Posterior cingulate gyrus (tissue), 11 donors: ENCODE measurements at places on chromosomes 16 and 17.

DNA sequence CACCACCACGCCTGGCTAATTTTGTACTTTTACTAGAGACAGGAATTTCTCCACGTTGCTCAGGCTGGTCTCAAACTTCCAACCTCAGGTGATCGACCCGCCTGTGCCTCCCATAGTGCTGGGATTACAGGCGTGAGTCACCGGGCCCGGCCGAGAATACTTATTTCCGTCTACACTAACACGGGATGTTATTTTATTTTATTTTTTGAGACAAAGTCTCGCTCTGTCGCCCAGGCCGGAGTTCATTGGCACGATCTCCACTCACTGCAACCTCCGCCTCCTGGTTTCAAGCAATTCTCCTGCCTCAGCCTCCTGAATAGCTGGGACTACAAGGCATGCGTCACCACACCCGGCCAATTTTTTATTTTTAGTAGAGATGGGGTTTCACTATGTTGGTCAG is 9.5 kb upstream of the PDXDC1 start:
- no peak for DNase-seq

GRCh38 chr16:53429221-53429943 is 4.9 kb upstream of the RBL2 start:
- DNase-seq = no peak

- DNase-seq = no peak
Observed at GRCh38 chr16:87056551-87056950, 260.6 kb downstream of the C16orf95 start.

- DNase-seq = no peak
Observed at GRCh38 chr17:55731586-55732250, 9.1 kb upstream of the TMEM100 start.

GRCh38 chr16:48085729-48086128 is 70.1 kb downstream of the ABCC12 start:
- DNase-seq = no peak

DNA sequence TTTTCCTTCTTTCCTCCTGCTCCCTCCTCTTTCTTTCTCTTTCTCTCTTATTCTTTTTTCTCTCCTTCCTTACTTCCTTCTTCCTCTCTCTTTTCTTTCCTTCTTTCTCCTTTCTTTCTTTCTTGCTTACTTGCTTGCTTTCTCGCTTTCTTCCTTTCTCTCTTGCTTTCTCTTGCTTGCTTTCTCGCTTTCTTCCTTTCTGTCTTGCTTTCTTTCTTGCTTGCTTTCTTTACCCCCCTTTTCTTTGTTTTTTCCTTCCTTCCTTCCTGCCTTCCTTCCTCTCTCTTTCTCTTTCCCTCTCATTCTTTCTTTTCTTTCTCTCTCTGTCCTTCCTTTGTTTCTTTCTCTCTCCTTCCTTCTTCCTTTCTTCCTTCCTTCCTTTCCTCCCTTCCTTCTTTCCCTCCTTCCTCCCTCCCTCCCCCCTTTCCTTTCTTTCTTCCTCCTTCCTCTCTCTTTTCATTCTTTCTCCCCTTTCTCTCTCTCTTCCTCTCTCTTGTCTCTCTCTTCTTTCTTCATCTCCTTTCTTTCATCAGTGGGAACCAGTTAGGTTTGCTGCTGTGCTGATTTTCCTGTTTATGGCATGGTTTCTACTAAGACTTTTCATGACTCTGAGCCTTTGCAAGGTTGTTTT is 142.9 kb upstream of the CACNG3 start:
- no peak for DNase-seq

- DNase-seq = no peak
Observed at GRCh38 chr17:64213995-64214811, 48.9 kb downstream of the TEX2 start.

GRCh38 chr17:62126292-62126691 is 61.2 kb upstream of the MED13 start:
- DNase-seq = no peak

DNA sequence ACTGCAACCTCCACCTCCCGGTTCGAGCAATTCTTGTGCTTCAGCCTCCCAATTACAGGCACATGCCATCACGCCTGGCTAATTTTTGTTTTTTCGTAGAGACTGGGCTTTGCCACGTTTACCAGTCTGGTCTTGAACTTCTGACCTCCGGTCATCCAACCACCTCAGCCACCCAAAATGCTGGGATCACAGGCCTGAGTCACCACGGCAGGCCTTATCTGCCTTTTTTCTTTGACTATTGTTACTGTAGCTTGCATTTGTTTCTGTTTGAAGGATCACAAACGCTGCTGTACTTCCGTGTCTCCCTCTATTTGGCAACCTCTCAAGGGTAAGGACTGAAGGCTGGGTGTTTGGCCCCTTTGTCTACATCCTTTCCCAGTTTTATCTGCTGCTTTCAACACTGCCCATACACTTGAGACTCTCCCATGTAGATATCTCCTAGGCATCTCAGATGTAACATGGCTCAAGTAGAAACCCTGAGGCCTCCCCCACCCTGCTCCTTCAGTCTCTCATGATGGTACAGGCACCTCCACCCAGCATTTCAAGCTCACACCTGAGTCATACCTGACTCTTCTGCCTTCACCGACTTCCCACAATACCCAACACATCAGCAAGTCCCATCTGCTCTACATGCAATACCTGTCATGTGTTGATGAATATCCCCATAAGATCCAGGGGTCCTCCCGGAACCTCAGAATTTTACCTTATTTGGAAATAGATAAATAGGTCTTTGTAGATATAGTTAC is 219.0 kb downstream of the CPPED1 start:
- DNase-seq = no peak

DNA sequence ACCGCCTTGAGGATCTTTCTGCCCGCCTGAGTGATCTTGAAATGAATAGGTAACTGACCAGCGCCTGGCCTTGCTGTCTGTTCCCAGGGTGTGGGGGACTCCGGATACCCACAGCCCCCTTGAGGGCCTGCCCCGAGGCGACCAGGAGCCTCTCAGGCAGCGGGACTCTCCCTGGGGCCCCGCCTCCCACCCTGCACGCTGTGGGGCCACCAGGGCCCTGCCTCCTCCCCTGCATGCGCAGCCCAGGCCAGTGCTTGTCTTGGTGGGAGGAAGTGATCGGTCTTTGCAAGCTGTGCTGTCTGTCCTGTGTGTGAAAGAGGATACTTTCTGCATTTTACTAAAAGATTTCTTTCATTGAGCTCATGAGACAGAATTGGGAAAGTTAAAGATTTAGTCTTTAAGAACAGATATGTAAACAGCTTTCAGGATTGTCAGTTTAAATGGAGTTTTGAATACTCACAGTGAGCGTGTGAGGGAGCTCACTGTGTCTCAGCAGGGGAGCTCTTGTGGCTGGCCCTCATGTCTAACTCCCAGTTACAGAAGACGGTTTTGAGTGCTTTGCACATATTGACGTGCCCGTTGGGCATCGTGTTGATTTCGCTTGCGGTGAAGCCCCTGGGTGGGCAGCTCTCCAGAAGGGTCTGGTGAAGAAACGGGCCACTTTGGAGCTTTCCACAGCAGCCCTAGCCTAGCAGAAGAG is 36.1 kb upstream of the CAPN15 start:
- DNase-seq = no peak

- no peak for DNase-seq
Observed at GRCh38 chr16:71513302-71513701, 12.9 kb upstream of the CHST4 start.

- DNase-seq = peak; percentile 47
Observed at GRCh38 chr16:67881621-67882161, 3.0 kb upstream of the NRN1L start.

- no peak for DNase-seq
Observed at GRCh38 chr16:69106491-69107315, 1.2 kb downstream of the HAS3 start.

DNA sequence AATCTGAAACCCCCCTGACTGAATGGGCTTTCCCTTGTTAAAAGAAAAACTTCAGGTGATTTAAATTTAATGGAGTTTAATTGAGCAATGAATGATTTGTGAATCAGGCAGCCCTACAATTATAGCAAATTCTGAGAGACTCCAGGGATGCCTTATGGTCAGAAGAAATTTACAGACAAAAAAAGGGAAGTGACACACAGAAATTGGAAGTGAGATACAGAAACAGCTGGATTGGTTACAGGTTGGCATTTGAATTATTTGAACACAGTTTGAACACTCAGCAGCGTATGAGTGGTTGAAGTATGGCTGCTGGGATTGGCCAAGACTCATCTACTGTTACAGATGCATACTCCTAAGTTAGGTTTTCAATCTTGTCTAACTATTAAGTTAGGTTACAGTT is 19.0 kb upstream of the CPHXL start:
- no peak for DNase-seq

GRCh38 chr17:29612404-29613280 is 10.1 kb downstream of the CORO6 start:
- DNase-seq = no peak

DNA sequence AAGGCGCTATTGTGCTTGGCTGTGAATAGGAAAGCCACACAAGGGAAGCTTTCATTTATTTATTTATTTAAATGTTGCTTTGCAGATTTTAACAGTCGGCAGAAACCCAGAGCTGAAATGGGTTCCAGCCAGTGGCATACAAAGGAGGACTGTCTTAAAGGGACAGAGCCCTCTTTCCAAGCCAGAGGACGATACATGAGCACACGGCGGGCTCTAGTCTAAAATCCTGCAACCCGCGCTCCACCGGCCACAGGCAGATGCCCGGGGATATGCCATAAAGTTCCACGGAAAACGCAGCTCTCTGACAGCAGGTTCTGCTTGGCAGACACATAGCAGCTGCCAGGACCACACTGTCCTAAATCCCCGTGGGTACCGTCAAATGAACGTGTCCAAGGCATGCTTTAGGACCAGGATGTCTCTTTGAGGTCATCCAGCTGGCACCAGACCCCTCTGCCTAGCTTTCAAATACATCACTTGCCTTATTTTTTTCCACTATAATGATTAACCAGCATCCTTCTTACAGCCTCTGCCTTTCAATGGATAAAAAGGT is 64.6 kb downstream of the CYTH1 start:
- DNase-seq = peak; percentile 94

GRCh38 chr17:43671031-43671692 is 9.4 kb upstream of the MEOX1 start:
- DNase-seq = no peak

- no peak for DNase-seq
Observed at GRCh38 chr16:83404261-83404660, 403.5 kb upstream of the HSBP1 start.

GRCh38 chr16:89910717-89911354 is 7.8 kb upstream of the MC1R start:
- DNase-seq = no peak

GRCh38 chr17:752620-753219 is 656 bp upstream of the GEMIN4 start:
- peak; percentile 89 for DNase-seq

GRCh38 chr17:50865060-50865867 is 890 bp downstream of the TOB1 start:
- DNase-seq = peak; percentile 44

- DNase-seq = no peak
Observed at GRCh38 chr17:57349541-57350247, 93.4 kb downstream of the MSI2 start.

DNA sequence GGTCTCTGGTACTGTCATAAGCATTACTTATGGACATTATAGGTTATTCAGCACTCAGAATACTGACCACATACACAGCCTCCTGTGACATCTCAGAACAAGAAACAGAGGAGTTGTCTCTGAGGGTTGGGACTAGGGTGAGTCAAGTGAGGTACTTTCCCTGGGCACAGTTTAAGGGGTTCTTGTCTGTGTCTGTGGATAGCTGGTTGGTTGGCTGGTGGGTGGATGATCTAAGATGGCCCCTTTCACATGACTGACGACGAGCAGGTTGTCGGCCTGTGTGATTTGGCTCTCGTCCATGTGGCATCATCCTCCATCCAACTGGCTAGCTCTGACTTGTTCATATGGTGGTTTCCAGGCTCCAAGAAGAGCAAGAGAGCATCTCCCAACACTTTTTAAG is 163.9 kb downstream of the PRKCB start:
- DNase-seq = no peak

- DNase-seq = no peak
Observed at GRCh38 chr16:58828901-58829545, 94.9 kb upstream of the GOT2 start.

GRCh38 chr17:76540381-76541300 is 797 bp downstream of the PRCD start:
- DNase-seq = peak; percentile 97

DNA sequence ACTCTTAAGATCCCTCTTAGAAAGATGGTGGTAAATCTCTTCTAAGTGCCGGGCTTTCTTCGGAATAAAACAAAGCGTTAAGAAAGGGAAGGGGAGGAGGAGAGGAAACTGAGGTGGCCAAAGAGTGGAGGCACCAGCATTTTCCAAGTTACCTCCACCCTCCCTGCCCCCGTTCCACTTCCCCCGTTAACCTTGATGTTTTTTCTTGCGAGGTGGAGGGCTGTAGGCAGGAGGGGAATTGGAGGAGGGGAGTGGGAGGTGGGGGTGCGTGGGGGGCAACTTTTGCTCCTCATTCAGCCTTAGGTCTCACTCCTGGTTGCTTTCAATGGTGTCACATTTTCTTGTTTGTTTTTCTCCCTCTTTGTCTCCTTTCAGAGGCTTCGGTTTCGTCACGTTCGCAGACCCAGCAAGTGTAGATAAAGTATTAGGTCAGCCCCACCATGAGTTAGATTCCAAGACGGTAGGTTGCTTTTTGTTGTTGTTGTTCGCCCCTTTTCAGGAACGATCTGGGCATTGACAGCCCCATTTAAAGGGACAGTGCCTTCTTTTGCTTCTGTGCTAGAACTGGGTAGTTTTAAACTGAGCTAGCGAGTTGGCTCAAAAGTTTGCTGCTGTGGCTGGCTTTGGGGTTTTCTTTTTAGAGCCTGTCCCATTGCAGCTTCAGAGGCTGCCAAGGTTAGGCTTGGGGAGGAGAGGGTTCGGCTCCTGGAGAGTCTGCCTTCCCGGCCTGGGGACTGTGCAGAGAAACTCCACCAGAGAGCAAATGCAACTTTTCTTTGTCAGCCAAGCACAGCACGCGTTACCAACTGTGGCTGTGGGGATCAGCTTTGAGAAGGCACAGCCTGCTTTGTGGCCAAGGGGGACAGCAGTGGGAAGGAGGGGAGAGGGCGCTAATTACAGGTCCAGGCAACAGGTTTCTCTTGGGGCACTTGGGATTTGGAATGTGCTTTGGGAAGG is 1.9 kb downstream of the MSI2 start:
- no peak for DNase-seq

GRCh38 chr17:41511716-41512115 is 6.3 kb upstream of the KRT13 start:
- no peak for DNase-seq

DNA sequence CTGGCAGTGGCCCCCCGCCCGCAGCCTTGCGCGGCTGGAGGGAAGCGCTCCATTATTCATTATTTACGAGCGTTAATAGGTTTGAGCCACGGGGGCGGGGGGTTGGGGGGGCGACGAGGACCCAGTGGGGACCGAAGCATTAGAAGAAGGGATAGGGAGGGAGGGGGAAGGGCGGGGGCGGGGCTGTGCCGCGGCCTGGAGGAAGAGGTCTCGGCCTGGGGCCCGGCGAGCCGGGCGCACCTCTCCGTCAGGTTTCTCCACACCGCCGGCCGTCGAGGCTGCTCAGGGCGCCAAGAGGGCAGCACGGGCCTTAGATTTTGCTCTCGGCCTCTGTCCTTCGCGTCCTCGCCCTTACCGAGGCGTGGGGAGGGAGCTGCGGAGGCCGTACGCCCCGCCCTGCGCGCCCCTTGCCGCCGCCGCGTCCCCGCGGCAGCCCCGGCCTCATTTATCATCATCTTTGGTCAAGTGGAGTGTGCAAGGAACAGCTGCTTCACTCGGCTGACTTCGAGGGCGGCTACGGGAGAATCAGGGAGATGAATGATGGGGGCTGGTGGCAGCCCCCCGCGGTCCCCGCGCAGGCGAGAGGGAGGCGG is 54.2 kb downstream of the SREBF1 start:
- DNase-seq = no peak

GRCh38 chr17:68780596-68780995 is 174.6 kb downstream of the ABCA8 start:
- DNase-seq = no peak

- DNase-seq = no peak
Observed at GRCh38 chr17:29401258-29401657, 11.1 kb downstream of the TAOK1 start.
